Kidney tubule cell (primary cell): ENCODE measurements at places on chromosomes 7 and 10.

DNA sequence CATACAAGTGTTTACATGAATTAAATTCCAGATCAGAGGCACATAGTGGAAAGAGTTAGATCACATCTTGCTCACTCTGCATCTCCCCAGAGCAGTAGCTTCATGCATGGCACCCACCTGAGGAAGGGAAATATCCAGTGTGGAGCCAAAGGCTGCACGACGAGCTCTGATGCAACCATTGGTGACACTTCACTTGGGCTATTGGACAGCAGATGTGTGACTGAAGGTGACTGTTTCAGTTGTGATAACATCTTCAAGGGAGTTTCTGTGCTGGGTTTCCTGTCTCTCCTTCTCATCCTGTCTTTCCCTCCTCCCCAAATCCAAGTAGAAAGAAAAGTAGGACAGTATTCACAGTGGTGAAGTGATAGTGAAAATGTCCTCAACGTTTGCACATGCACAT lies 115.0 kb downstream of the TAF3 start:
- DNase-seq = peak; percentile 10

GRCh38 chr7:18626717-18627116 lies 131.2 kb downstream of the HDAC9 start:
- no peak for DNase-seq

GRCh38 chr10:17872191-17873091 lies 63.3 kb downstream of the MRC1 start:
- DNase-seq = peak; percentile 19

- peak; percentile 89 for DNase-seq
Observed at GRCh38 chr7:82049891-82050533, 280.2 kb upstream of the HGF start.

DNA sequence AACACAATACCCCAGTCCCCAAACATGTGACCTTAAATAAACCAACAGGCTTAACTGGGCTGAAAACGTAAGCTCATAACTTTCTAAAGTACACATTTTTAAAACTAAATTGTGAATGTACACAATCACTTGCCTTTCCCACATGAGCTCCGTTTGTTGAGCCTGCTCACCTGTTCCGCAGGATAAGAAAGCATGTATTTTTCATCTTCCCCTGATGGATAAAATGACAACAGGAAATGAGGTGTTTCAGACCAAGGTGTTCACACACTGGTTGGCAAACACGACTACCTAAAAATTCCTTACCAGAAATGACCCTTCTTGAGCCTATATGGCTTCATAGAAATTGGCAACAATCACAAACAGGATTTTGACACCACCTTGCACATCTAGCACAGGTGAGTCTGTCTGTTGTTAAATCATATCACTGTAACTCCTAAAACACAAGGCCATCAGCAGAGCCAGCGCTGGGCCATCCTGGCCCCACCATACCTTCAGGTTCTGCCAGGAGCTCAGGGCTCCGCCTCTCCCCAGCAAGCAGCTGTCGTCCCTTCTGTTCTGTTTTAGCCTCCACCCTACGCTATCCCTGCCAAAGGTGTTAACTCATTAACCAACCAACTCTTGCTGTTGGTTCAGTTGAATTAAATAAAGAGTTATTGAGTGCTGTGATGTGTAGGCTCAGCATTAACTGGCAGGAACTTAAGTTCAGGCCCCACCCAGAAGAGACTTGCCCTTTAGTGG lies 73.6 kb upstream of the RNF32 start:
- peak; percentile 16 for DNase-seq

DNA sequence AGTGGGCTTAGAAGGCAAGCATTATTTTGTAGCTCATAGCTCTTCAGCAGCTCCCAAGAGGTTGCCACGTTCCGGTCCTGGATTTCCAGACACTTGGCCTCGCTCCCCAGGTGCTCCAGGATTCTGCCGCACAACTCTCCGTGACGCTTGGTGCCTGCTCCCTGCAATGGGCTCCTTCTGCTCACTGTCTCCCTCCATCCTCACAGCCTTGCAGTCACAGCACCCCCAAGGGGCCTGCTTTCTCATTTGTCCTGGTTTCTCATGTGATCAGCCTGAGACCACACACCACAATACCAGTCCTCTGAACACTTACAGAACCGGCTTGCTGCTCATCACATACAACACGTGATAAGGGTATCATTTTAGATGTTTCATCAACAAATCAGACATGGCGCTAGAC lies 9.8 kb downstream of the IGFBP3 start:
- peak; percentile 59 for DNase-seq

DNA sequence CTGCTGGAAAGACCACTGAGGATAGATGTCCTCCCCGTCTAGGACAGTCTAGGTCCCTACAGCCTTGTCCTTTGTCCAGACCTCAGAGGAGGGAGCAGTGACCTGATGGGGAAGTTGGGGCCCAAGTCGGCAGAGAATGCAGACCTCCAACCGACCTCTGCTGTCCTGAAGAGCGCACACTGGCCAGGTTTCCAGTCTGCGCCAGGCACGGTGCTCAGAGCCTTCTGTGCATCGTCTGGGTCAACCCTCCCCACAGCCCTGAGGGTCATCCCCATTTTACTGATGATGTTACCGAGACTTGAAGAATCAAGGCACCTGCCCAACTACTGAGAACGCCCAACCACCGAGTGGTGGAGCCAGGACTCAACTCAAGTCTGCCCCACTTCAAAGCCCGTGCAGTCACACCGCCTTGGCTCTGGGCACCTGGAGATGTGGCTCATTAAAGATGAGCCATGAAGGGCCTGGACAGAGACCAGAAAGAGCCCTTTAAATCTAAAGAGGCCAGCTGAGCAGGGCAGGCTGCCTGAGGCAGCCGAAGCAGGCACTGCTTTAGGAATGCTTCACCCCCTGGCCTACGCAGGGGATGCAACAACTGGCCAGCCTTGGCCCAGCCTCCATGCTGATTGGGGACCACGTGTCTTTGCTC lies 4.4 kb downstream of the ITPRIP start:
- no peak for DNase-seq
